ENCODE measurements at places on chromosomes 11 and 22.

DNA sequence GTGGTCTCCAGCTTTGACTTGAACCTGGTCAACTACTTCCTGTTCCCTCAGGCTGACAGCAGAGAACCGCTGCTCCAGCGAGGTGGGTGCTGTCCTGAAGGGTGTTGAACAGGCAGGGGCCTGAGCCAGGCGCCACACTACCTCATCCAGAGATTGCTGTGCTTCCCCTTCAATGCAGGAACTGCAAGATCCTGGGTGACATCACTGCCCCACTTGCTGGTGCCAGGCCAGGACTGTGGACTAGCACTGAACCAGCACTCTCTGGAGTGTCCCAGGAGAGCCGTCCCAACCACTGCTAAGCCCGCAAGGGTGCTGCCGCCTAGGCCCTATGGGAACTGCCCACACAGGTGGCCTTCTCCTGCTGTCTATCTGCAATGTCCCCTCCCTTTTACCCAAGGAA, 51.7 kb downstream of the GAB4 start:
- DNase-seq = no peak

DNA sequence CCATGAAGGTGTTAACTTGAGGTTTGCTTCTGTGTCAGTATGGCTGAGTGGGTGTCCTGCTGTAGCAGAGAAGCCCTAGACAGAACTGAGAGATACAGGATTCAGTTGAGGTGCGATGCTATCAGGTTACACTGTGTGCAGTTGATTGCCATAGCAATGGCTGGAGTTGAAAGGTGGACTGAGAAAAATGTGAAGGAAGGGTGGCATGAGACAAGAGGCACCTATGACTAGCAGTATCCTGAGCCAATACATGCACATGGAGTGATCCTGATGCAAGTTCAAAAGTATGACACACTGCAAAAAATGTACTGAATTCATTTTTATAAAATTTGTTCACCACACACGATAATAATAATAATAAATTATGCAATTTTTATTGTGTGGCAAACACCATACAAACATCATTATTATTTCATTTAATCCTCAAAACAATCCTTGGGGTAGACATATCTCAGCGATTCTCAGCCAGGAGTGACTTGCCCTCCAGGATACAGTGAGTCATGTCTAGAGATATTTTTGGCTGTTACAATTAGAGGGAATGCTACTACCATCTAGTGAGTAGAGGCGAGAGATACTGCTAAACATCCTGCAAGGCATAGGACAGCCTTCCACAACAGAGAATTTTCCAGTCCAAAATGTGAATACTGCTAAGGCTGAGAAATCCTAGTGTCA, 3.9 kb upstream of the PIWIL4 start:
- no peak for DNase-seq

DNA sequence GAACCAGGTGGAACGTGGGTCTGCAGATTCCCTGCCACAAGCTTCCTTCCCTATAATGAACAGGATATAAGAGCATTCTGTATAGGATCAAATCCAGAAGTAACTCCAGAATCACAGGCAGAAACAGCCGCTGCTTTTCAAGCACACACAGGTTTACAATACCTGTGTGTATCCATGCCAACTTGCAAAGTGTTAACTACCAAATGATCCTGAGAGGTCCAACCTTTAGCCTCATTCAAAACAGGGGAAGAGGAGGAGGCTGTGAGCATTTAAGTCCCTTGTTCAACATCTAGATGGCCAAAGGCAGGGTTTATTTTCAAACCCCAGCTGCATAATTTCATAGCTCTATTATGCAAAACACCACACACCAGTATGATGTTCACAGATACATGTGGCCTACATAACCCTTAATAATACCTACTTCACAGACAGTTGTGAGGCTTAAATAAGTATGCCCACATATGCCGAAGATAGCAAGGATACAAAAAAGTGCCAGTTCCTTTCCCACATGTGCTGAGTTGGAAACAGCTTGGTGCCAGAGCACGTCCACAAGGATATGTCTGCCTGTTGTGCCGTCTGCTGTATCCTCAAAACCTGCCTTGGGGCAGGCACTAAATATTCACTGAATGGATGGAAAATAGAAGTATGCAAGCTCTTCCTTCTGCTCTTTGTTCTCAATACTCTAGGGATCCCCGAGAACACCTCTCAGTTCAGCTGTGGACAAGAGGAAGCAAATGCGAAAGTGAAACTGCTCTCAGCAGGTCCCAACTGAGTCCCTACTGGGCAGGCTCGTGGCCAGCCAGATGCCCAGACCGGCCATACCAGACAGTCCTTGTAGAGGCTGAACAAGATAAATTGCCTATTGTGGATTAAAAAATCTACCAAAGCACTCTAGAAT, 66.8 kb downstream of the LARGE1 start:
- DNase-seq = no peak

GRCh38 chr11:10793470-10794255, 15.1 kb downstream of the EIF4G2 start:
- DNase-seq = no peak

DNA sequence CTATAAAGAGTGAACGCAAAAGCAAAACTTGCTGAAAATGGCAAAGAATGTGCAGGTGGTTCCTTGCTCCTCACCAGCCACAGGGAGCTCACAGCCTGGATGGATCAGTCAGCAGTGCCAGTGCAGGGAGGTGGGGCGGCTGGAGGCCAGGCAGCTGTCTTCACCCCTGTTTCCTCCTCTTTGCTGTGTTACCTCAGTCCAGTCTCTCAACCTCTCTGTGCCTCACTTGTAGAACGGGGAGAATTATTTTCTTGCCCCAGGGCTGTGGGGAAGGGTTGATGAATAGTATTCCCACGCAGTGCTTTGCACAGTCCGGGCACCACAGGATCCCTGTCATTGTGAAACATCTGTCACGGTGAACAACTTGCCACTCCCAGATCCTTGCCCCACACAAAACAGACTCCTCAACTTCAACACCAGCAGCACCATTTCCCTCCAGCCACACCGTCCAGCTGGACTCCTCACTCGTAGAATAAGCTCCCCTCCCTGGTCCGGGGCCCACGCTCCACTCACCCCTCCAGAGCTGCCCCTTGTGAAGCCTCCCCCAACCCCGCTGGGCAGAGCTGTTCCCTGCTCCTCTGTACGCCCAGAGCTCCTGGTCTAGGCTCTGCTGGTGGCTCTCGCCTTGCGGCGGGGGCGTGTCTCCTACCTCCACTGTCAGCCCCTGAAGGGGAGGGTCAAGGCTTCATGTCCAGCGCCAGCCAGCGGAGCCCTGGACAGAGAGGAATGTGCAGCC, 27.7 kb downstream of the MPPED1 start:
- DNase-seq = no peak
